ENCODE measurements at places on chromosomes 11 and 22. TPM values are rescaled to one million over a fixed set of nuclear protein-coding genes. Genes with fewer than 3 reads are reported as not detected.

The TSSK2 gene
- not detected for total RNA-seq

The MYEOV gene
- 2.9 TPM for total RNA-seq

The TBCEL gene
- total RNA-seq, result 43.8 TPM

The CYB5R2 gene
- total RNA-seq, result 3.3 TPM

The LZTR1 gene
- 29.1 TPM for total RNA-seq

The ANO1 gene
- total RNA-seq, result 14.2 TPM

All from left cardiac atrium (tissue), 4 donors.